Psoas muscle (tissue), 8 donors: ENCODE measurements at places on chromosomes 5 and 9. TPM values are rescaled to one million over a fixed set of nuclear protein-coding genes. Genes with fewer than 3 reads are reported as not detected.
A peak's percentile ranks its signal among the peaks of the same experiment; 100 is the strongest.

DNA sequence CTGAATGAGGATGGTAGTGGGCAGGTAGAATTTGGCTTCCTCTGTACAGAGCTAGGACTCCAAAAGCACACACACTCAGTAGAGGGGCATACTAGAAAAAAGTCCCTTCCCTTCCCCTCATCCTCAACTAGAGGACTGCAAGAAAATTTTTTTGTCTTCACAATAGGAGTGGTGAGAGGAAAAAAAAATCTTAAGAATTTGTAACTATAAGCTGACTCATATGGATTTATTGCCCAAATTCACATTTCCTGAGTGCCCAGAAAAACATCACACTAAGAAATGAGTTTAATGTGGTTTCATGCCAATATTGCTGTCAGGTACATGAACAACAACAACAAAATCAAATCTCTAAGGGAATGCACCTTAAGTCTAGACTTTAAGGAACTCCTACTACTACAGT is 43.7 kb downstream of the RANBP6 start:
- no peaks in the 10 kb centered on the region for H3K27me3 ChIP-seq
- no peak for DNase-seq
- H3K4me1 ChIP-seq = peaks cover 10% of the 10 kb centered on the region
- H3K4me3 ChIP-seq = no peak overlapping the region
- peaks cover 28% of the 10 kb centered on the region for H3K36me3 ChIP-seq

DNA sequence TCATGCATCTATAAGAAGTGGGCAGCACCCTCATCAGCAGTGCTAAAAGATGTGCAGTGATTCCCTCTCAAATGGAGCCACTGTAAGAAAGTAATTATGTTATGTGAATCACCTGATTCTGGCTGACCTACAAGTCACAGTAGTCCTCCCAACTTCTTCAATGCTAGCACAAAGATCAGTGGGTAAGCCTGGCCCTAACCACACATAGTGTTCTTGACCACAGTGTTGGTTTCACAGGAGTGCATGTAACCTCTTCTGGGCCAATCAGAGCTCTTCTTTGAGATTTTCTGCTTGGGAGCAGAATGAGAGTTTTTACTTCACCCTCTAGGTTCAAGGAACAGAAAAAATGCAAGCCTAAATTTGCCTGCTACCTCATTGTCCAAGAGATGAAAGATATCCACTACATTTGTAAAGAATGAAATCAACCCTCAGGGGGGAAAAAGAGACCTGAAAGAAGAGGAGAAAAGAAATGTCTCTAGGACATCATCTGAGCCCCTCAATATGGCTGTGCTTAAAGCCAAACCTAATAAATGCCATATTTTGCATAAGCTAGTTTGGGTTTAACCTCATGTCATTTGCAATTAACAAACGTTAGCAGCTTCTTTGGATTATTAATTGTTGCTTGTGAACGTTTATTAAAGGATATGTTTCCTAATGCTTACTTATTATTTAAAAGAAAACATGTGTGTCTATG is 65.3 kb upstream of the ADRB2 start:
- H3K27ac ChIP-seq = no peak overlapping the region
- no peaks in the 10 kb centered on the region for H3K4me1 ChIP-seq
- no peaks in the 10 kb centered on the region for H3K36me3 ChIP-seq
- no peaks in the 10 kb centered on the region for H3K27me3 ChIP-seq
- DNase-seq = no peak

DNA sequence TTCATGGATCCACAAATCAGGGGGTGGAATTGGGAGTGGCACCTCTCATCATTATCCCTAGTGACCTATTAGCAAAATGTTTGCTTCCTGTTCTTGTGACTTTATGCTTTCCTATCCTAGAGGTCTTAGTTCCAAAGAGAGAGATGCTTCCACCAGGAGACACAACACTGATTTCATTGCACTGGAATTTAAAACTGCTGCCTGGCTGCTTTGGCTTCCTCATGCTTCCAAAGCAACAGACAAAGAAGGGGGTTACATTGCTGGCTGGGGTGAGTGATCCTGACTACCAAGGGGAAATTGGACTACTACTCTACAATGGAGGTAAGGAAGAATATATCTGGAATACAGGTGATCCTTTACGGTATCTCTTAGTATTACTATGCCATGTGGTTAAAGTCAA is 69.2 kb upstream of the SH3GL2 start:
- no peaks in the 10 kb centered on the region for H3K36me3 ChIP-seq
- no peak for DNase-seq
- no peak overlapping the region for H3K4me3 ChIP-seq
- H3K27me3 ChIP-seq = no peaks in the 10 kb centered on the region
- H3K27ac ChIP-seq = no peak overlapping the region

- H3K36me3 ChIP-seq = no peaks in the 10 kb centered on the region
- no peak overlapping the region for H3K27ac ChIP-seq
- H3K27me3 ChIP-seq = no peaks in the 10 kb centered on the region
- no peaks in the 10 kb centered on the region for H3K4me1 ChIP-seq
These were observed 161.4 kb downstream of the SLIT3 start for GRCh38 chr5:169139480-169140050.

DNA sequence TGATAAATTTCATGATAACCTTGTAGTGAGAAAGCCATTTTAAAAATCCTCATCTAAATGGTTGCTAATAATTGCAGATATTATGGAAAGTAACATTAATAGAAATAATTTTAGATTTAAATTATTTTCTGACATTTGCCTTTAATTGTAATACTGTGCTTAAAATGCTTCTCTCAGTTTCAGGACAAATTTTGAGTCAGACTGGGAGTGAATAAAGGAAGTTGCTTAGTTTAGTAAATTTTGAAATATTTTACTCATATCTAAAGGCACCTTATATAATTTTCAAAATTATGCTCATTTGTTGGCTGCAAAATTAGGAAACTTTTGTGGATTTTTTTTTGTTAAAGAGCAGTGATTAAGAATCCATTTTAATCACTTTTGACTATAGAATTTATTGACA is 93.8 kb downstream of the CSNK1G3 start:
- no peaks in the 10 kb centered on the region for H3K4me1 ChIP-seq
- no peaks in the 10 kb centered on the region for H3K27me3 ChIP-seq
- no peaks in the 10 kb centered on the region for H3K36me3 ChIP-seq
- no peak overlapping the region for H3K27ac ChIP-seq
- H3K4me3 ChIP-seq = no peak overlapping the region

- no peak for DNase-seq
- H3K27me3 ChIP-seq = no peaks in the 10 kb centered on the region
- no peak overlapping the region for H3K27ac ChIP-seq
- H3K36me3 ChIP-seq = no peaks in the 10 kb centered on the region
- no peaks in the 10 kb centered on the region for H3K4me1 ChIP-seq
These were observed 198.7 kb downstream of the TARS1 start for GRCh38 chr5:33639474-33639873.

DNA sequence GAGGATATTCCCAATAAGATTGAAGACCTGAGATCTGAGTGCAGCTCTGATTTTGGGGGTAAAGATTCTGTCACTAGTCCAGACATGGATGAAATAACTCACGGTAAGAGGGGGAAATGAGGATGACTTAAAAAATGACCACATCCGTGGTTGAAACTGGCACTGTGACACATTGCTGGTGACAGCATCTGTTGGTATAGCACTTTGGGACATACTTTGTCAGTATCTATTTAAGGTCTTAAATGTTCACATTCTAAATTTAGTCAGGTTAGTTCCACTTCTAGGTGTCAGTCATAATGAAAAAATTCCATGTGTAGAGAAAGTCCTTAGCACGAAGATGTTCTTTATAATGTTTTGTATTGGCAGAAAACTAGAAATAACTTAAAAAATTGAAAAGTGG is 70.9 kb downstream of the GAPVD1 start:
- H3K27me3 ChIP-seq = no peaks in the 10 kb centered on the region
- no peaks in the 10 kb centered on the region for H3K4me1 ChIP-seq
- peaks cover 5% of the 10 kb centered on the region for H3K36me3 ChIP-seq
- H3K4me3 ChIP-seq = no peak overlapping the region
- DNase-seq = no peak

GRCh38 chr5:90657030-90657429 is 98.4 kb downstream of the ADGRV1 start:
- H3K4me3 ChIP-seq = no peak overlapping the region
- no peak for DNase-seq
- no peak overlapping the region for H3K27ac ChIP-seq
- H3K36me3 ChIP-seq = no peaks in the 10 kb centered on the region
- no peaks in the 10 kb centered on the region for H3K27me3 ChIP-seq

DNA sequence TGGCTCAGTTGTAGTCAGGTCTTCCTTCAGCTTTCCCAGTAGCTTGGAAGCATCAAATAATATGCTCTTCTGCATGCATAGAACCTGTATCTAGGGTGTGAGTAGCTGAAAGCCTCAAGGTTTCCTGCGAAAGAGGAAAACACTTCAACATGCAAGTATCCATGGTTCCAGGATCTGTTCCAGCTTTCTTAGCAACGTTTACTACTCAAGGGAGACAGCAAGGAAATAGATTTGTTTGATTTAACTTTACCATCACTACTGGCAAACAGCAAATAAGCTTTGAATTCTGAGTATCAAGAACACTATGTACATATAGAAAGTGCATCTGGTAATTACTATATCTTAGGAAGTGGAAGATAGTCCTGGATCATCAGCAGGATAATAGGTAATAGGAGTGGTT is 341.0 kb downstream of the PRR16 start:
- no peak overlapping the region for H3K4me3 ChIP-seq
- no peaks in the 10 kb centered on the region for H3K27me3 ChIP-seq
- no peaks in the 10 kb centered on the region for H3K36me3 ChIP-seq
- no peak for DNase-seq
- H3K4me1 ChIP-seq = peaks cover 7% of the 10 kb centered on the region

DNA sequence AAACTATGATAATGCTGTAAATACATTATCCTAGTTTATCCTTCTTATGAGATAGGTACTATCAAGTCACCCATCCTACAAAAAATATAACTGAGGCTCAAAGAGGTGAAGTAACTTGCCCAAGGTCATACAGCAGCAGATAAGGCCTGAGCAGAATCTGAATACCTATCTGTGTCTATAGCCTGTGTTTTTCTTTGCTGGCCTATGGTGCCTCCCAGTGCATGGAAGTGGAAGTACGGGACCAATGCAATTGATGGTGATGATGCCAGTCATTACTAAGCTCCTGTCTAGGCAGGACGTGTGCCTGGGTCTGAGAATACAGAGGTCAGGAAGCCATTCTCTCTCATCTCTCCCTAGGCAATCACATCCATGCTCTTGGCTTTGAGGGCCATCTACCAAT is 67.8 kb downstream of the FAT2 start:
- DNase-seq = no peak
- no peak overlapping the region for H3K4me3 ChIP-seq
- no peak overlapping the region for H3K27ac ChIP-seq

DNA sequence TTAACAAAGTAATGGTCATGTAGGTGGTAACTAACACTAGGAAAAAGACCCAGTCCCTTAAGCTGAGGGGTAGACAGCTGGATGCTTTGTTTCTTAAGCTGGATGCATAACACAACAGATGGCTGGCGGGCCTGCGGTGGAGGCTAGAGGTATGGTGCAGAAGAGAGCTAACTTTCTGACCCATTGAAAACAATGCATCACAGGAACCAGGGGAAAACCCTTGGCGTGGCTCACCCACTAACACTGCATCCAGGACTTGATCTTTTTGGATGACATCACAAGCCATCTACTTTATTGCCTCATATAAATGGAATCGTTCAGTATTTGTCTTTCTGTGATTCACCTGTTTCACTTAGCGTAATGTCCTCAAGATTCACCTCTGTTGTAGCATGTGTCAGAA is 138.7 kb downstream of the AUH start:
- H3K4me3 ChIP-seq = no peak overlapping the region
- no peaks in the 10 kb centered on the region for H3K27me3 ChIP-seq
- peak overlapping the region; percentile 58 for H3K27ac ChIP-seq
- H3K36me3 ChIP-seq = peaks cover 21% of the 10 kb centered on the region

- no peak overlapping the region for H3K27ac ChIP-seq
- peaks cover 96% of the 10 kb centered on the region for H3K36me3 ChIP-seq
- peaks cover 3% of the 10 kb centered on the region for H3K4me1 ChIP-seq
- no peak overlapping the region for H3K4me3 ChIP-seq
- no peak for DNase-seq
These were observed 96.7 kb downstream of the MRPS27 start for GRCh38 chr5:72223371-72223770.

DNA sequence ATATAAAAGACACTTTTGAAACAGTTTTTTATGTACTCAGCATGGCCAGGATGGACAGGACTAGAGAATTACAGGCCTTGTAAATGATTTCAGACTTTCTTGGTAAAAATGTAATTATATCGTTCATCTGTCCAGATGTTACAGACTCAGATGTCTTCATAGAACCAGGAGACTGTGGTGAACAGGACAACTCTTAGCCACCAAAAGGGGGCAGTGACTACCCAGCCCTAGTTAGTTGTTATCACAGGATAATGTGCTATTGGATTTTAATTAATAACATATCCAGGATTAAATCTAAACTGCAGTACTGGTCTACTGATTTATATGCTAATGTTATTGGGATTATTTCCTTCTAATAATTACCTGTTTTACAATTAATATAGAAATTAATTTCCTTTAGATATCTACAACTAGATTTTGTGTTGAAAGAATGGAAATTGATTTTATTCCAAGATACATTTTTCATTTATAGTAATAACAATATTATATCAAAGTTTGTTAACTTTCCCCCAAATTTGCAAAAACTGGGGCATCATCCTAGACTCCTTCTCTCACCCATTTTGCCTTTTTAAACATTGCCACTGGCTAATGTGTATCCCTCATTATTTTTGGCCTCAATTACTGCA is 99.4 kb downstream of the MTREX start:
- peaks cover 74% of the 10 kb centered on the region for H3K36me3 ChIP-seq
- no peak for DNase-seq
- H3K4me1 ChIP-seq = no peaks in the 10 kb centered on the region
- no peak overlapping the region for H3K27ac ChIP-seq
- H3K4me3 ChIP-seq = no peak overlapping the region
- no peaks in the 10 kb centered on the region for H3K27me3 ChIP-seq

GRCh38 chr5:11724940-11725339 is 179.3 kb downstream of the CTNND2 start:
- no peaks in the 10 kb centered on the region for H3K4me1 ChIP-seq
- H3K4me3 ChIP-seq = no peak overlapping the region
- no peaks in the 10 kb centered on the region for H3K27me3 ChIP-seq
- no peaks in the 10 kb centered on the region for H3K36me3 ChIP-seq

GRCh38 chr5:131545845-131546244 is 89.2 kb downstream of the RAPGEF6 start:
- H3K27me3 ChIP-seq = no peaks in the 10 kb centered on the region
- no peak overlapping the region for H3K4me3 ChIP-seq
- H3K27ac ChIP-seq = no peak overlapping the region
- H3K4me1 ChIP-seq = peaks cover 2% of the 10 kb centered on the region
- H3K36me3 ChIP-seq = no peaks in the 10 kb centered on the region

DNA sequence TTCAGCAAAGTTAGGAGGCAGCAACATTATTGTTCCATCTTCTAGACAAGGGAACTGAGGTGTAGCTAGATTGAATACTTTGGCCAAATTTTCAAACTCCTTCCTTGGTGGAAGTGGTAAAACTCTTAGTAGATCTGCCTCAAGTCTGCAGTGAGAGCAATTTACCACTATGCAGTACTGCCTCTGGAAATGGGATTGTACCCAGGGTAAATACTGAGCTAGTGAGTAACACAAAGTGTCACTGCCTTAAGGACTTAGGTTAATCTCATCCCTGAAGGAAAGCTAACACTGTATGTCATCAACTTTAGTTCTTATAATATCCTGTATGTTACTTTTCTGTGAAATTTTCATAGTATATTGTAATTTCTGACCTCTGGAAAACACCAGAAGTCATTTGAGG is 13.9 kb downstream of the CDH10 start:
- H3K36me3 ChIP-seq = no peaks in the 10 kb centered on the region
- H3K4me3 ChIP-seq = no peak overlapping the region
- no peak for DNase-seq
- no peak overlapping the region for H3K27ac ChIP-seq
- H3K4me1 ChIP-seq = no peaks in the 10 kb centered on the region

The PLAC8L1 gene
- 0.64 TPM for total RNA-seq

The PRSS3 gene
- total RNA-seq = 0.30 TPM

The PLPPR1 gene
- total RNA-seq = not detected

The ADAMTSL2 gene
- total RNA-seq = 0.34 TPM

The TAF11L9 gene
- not detected for total RNA-seq

The AQP7 gene
- total RNA-seq = 45.0 TPM

The PPP2R2B gene
- 0.08 TPM for total RNA-seq

The EGFLAM gene
- 35.3 TPM for total RNA-seq
